ENCODE measurements at places on chromosomes 12 and 14.

GRCh38 chr12:124743479-124744272, 120.0 kb downstream of the SCARB1 start:
- no peak for DNase-seq

DNA sequence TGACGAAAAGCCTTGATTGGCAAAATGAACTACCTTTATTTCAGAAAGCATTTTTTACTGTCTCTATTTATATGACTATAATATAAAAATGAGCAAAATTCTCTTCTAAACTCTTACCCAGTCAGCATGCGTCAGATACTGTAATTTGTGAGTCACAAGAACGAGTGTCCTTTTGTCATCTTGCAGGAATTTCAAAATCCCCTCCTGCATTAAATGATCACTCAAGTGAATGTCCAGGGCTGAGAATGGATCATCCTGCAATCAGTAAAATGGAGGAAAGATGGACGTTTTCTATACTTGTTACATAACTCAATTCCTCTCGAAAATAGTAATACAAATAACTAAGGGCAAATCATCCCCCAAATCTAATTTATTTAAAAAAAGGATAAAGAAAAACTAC, 77.7 kb upstream of the KCNJ8 start:
- DNase-seq, result no peak

DNA sequence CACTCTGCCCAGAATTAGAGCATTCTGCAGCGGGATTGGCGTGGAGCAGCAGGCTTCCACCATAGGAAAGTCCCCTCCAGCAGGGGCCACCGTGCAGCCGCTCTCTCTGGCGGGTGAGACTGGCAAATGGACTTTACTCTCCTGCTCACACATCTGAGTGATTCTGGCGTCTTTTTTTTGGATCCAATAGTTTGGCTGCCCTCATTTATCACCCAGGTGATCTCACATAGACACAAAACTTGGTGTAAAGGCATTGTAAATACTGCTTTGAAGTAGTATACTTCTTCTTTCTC, 130.3 kb downstream of the TGFB3 start:
- no peak for DNase-seq

DNA sequence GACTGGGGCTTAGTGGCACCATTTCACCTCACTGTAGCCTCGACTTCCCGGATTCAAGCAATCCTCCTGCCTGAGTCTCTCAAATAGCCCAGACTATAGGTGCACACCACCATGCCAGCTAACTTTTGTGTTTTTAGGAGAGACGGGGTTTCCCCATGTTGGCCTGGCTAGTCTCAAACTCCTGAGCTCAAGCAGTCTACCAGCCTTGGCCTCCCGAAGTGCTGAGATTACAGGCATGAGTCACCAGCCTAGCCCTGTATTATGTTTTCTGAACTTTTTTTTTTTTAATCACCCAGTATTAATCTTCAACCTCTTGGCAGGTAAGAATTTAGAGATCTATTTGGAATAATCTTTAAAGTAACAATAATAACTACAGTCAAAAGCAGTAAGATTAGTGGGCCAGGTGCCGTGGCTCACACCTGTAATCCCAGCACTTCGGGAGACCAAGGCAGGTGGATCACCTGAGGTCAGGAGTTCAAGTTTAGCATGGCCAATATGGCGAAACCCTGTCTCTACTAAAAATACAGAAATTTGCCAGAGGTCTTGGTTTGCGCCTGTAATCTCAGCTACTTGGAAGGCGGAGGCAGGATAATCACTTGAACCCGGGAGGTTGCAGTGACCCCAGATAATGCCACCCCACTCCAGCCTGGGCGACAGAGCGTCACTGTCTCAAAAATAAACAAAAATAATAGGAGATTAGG, 8.6 kb downstream of the NANOG start:
- DNase-seq, result no peak

GRCh38 chr12:109423392-109423791, 53.7 kb downstream of the KCTD10 start:
- no peak for DNase-seq

- DNase-seq, result peak; percentile 69
Measured at GRCh38 chr12:100199347-100200149, 1.1 kb upstream of the ACTR6 start.

DNA sequence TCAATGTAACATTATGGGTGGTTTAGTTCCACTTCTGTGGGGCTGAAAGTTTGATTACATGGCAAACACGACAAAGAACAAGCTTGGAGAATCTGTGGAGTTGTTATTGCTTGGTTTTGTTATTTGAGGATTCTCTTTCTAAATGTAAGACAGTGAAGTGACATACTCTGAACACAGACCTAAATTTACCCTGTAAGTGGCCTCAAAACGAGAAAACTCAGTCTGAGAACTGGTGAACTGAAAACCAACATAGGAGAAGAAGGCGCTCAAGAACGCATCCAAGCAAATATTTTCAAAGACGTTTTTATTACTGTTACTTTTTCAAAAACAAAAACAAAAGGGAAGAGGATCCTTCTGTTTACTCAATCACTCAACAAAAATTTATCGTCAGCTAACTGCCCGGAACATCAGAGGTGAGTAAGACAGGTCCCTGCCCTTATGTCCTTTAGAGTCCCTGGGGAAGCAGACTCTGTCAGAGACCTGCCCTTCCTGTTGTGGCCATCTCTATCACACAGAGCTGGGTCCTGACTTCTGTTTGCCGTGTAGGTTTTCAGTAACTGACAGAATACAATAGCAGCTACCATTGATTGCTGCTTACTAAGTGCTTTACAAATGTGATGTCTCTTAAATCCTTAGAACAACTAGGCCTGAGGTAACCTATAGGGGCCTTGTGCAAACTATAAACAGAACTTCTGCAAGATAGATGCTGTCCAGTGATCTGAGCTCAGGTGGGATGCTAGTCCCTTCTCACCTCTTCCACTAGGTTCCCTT, 79.3 kb upstream of the C12orf71 start:
- DNase-seq, result no peak

DNA sequence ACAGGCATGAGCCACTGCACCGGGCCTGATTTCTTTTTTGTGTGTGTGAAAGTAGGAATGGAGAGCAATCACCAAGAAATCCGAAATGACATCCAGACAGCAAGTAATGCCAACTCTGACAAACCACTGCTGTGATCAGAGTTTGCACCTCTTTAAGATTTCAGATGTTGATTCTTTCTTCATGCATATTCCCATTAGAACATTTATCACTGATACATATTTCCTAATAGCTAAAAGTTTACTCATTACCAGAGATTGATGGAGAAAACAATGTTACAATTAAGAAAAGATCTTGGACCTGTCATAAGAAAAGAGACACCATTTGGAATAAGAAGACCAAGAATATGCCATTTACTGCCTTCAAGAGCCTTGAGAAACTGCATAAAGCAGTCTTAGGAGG, 217.0 kb upstream of the MGAT4C start:
- no peak for DNase-seq

DNA sequence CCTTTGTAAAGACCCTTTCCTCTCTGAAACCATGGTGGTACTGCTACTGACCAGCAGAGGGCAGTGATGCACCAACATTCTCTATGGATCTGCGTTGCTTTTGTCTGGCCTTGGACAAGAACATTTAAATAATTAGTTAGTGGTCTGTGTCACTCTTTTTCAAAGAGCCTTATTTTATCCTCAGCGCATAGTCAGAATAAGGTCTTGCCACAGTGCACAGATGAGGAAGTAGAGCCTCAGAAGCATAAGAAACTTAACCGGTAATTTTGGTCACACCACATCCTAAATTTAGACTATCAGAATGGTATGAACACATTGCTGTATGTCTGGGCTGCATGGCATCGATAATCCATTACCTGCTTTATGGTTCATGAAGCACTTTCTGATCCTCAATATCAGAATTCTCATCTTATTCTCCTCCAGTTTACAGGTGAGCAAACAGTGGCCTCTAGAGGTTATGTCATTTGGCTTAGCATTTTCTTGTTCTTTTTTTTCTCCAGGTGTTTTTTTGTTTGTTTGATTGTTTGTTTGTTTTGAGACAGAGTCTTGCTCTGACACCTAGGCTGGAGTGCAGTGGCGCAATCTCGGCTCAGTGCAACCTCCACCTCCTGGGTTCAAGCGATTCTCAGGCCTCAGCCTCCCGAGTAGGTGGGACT, 23.7 kb upstream of the IFT81 start:
- peak; percentile 57 for DNase-seq

DNA sequence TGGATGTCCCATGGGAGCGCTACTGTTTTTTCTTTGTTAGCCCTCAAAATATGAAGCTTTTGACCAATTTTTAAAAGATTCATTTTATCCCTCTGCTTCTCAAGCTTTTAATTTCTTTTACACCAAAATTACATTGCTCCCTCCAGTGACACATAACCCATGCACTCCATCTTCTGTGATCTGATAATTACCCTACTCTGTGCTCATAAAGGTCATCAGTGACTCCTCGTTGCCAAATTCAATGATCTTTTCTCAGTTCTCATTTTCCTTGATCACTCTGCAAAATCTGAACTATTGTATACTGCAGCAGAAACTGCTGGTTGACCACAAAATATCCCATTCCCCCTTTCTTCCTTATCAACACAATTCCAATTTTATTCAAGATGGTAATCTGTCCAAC, 8.7 kb upstream of the PTGDR start:
- DNase-seq, result no peak

DNA sequence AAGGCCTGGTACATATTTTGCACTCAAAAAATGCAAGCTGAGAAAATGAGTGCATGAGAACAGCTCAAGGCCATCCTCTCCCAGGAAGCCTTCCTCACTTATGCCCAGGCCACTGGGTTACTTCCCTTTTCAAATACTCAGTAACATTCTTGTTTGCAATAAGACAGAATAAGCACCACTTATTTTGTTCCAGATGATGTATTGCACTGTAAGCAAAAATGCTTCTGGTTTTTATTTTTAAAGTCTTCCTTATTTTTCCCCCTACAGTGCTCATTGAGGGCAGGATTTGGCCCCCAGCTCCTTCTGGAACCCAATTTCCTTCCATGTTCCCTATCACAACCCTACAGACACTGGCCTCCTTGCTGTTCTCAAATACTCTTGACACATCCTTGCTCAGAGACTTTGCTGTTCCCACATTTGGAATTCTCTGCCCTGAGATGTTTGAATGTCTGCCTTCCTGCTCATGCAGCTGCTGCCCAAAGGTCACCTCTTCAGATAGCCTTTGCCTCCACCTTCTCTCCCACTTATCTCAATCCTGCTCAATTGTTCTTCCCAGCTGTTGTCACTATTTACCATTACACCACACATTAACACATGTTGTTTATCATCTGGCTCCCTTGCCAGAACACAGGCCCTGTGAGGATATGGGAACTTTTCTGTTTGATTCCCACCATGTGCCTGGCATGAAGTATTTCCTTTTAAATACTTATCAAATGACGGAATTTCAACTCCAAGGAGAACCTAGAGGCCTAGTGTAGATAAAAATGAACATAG, 49.9 kb downstream of the IFNG start:
- no peak for DNase-seq

GRCh38 chr12:47361389-47362021, 281.7 kb upstream of the AMIGO2 start:
- peak; percentile 52 for DNase-seq

DNA sequence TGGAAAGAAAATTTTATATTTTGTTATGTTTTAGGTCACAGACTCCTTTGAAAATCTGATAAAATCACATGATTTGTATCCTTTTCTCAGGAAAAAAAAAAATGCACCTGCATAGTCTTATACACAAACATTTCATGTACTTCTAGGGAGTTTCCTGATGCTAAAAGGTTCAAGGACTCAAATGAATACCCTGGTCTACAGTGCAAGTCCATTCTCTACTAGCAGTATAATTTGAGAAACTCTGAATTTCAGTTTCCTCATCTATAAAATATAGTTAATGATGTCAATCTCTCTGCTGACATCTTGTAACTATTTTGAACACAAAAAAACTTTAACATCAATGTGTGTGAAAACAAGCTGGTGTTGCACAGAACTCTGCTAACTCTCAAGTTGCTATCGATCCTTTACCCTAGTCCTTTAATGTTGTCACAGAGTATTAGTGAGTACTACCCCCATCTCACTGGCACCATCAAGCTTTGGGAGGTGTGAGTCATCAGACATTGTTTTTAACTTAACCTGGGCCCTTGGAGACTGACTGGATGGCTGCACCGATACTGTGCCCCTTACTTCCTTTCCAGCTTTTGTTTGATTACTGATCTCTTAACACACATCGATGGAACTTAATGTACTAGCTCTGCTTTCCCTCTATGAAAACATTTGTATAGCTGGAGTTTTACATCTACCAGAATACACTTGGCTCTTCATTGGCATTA, 251.9 kb upstream of the SOX5 start:
- DNase-seq, result no peak

DNA sequence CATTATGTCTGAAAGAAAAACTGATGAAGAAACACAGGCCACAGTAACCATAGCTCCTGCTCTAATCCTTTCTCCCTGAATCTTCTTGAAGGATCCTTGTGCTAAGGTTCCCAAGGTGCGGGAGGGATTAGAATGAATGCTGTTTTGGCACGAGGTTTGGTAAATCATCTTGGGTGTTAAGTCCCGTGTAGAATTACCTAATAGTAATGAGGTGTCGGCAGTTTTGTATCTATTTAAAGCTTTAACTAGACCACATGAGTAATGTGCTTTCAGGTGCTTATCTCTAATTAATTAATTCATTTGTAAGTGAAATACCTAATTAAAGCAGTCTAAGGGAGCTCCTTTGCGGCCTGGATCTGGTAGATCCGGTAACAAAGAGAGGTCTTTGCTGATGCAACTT, 53.9 kb downstream of the GNG2 start:
- DNase-seq, result no peak

DNA sequence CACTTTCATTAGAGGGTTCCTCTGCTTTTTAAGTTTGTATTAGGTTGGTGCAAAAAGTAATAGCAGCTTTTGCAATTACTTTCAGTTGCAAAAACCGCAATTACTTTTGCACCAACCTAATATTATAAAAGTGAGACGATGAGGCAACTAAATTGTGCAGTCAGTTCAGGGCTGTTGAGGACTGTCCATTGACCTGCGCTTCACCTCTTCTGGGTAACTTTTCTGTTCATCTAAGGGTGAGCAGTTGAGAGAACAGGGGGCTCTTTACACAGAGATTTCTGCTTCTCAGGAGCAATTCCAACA, 191.3 kb downstream of the AACS start:
- no peak for DNase-seq

DNA sequence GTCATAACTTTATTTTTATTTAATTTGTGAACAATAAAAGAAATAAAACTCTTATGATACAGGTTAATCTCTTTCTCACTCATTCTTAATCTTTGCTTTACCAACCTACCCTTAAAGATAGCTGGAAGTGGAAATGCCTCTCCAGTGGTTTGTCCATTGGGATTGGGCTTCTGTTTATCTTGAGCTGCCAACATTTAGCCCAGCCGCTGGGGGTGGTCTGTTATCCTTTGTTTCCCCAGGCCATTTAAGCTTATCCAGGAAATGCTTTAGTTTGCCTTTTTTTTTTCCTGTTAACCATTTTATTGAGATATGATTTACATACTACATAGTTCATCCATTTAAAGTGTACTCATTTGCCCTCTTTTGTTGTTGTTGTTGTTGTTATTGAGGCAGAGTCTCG, 8.2 kb downstream of the TDG start:
- no peak for DNase-seq
